ENCODE measurements at places on chromosomes 13 and 19.

GRCh38 chr13:90532861-90533492 lies 814.5 kb upstream of the MIR17HG start:
- DNase-seq: no peak

GRCh38 chr19:7596211-7596937 lies 711 bp downstream of the CAMSAP3 start:
- DNase-seq: no peak

- DNase-seq: no peak
These were observed 301.6 kb downstream of the SLITRK6 start for GRCh38 chr13:85497652-85498051.

GRCh38 chr19:16248380-16249023 lies 50.8 kb downstream of the AP1M1 start:
- no peak for DNase-seq

- no peak for DNase-seq
These were observed 6.4 kb downstream of the LTBP4 start for GRCh38 chr19:40607311-40608239.

GRCh38 chr13:33205804-33206221 lies 79.7 kb downstream of the STARD13 start:
- no peak for DNase-seq

DNA sequence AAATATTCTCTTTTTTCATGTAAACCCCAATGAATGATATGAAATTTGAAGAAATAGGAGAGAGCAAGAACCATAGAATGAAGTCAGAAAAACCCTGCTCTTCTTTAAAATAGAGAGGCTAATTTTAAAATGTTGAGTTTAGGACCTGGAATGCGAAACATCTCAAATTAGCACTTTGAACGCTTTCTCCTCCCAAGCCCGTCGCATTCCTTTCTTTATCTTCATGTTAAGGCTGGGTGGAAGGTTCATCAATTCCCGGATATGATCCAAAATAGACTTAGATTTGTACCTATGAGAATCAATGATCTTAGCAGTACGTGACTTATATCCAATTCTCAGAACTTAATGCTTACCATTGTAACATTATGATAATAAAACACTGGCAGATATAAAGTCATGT lies 24.1 kb upstream of the LGALS16 start:
- no peak for DNase-seq

All from NCI-H2029 treated with DMSO at 0.1 percent for 48 hours (cell line).